Neural progenitor cell (in vitro differentiated cells): ENCODE measurements at places on chromosomes 6 and 20. TPM values are rescaled to one million over a fixed set of nuclear protein-coding genes. Genes with fewer than 3 reads are reported as not detected.

DNA sequence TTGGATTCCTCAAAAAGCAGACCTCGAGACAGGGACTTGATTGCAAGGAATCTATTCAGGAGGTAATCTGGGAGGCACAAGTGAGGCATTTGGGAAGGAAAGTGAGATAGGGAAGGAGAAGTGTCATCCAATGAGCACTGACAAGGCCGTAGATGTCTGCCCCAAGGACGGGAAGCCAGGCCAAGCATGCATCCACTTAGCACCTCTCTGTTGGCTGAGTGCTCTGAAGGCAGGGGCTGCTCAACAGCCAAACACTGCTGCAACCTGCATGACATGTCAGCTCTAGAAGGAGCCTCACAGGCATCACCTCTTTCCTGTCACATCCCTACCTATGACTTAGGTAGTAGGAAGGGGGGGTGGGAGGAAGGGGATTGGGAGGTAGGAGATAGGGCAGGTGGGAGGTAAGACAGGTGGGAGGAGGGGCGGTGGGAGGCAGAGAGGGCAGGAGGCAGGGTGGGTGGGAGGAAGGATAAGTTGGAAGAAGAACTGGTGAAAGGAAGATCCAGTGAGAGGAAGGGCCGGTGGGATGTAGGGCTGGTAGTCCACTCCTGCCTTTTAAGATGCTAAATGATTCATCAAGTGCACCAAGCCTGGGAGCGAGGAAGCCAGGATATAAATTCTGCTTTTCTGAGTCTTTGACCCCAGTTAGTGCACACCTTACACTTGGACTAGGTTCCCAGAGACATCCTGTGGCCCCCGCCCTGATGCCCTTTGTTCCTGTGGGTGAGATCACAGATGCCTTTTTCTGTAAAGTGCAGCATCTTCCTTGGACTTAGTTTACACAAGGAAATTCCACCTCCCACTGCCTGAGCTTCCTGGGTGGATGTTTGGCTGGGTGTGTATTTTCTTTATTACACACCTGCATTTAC, 83.8 kb upstream of the NXT1 start:
- no peak overlapping the region for H3K27ac ChIP-seq
- H3K4me3 ChIP-seq = no peak overlapping the region
- H3K36me3 ChIP-seq = no peaks in the 10 kb centered on the region
- peaks cover 13% of the 10 kb centered on the region for H3K4me1 ChIP-seq
- no peak for DNase-seq
- H3K27me3 ChIP-seq = no peaks in the 10 kb centered on the region

DNA sequence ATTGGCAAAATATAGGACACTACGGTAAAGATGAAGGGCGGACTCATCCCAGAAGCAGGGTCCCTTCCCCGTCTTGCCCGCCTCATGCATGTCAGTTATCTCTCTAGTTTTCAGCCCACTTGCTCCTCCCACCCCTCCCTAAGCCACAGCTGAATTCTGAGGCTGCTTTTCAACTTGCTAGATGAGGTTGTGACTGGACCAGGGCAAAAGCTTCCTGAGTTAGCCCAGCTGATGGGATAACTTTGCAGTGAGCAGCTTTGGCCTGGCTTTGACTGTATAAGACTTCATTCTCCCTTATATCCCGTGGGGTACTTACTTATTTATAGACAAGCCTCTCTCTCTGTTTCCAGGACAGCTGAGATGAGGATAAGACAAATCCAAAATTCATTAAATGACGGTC, 23.2 kb downstream of the GHRH start:
- no peak overlapping the region for H3K4me3 ChIP-seq
- H3K27ac ChIP-seq = peak overlapping the region; percentile 42
- H3K36me3 ChIP-seq = peaks cover 42% of the 10 kb centered on the region

GRCh38 chr20:50488236-50488806, 21.9 kb upstream of the PTPN1 start:
- H3K4me3 ChIP-seq = no peak overlapping the region
- no peak overlapping the region for H3K27ac ChIP-seq
- no peaks in the 10 kb centered on the region for H3K4me1 ChIP-seq
- H3K36me3 ChIP-seq = no peaks in the 10 kb centered on the region

Gene UBE2V1
- total RNA-seq = 121 and 143 TPM in 2 replicates

Gene RAET1L
- total RNA-seq = not detected in 2 replicates

DNA sequence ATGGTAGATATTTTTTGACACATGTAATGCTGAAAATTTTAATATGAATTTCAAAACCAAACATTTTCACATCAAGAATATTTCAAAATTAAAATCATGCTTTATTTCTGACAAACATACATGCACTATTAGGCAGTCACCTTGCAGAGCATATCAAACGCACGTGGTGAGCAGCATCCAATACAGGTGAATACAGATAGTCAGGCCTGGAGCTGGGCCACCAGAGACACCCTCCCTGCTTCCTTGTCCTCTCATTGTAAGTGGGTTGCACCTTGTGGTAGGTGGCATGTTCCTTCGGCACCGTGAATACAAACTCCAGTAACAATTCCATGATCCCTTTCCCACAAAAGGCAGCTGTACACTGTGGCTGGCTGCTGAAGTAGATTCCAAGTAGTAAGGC, 8.9 kb downstream of the REV3L start:
- no peaks in the 10 kb centered on the region for H3K36me3 ChIP-seq
- no peak overlapping the region for H3K4me3 ChIP-seq
- no peak overlapping the region for H3K27ac ChIP-seq

DNA sequence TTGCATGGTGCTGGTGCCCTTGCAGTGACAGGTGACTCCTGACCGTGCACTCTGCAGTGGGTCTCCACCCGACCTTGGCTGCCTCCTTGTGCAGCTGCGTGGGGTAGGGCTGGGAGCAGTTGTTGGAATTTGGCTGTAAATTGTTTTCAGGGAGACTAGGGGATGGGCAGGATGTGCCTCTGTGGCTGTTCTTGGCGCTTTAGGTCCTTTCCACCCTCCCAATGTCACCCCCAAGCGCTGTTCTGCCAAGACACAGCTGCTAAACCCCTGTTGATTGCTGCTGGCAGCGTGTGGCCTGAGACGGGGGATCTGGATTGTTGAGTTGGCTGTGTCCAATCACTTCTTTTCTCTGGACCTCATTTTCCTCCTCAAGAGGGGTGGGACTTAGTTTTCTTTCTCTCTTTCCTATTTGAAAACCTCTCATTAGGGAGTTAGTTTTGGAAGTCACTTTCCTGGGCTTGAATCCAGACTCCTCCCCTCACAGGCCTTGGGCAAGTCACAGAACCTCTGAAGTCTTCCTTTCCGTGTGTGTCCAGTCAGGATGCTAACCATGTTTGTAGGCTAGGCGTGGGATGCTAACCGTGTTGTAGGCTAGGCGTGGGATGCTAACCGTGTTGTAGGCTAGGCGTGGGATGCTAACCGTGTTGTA, 8.5 kb downstream of the IGF2R start:
- no peak overlapping the region for H3K4me3 ChIP-seq
- no peaks in the 10 kb centered on the region for H3K36me3 ChIP-seq
- peaks cover 30% of the 10 kb centered on the region for H3K4me1 ChIP-seq
- no peak overlapping the region for H3K27ac ChIP-seq

DNA sequence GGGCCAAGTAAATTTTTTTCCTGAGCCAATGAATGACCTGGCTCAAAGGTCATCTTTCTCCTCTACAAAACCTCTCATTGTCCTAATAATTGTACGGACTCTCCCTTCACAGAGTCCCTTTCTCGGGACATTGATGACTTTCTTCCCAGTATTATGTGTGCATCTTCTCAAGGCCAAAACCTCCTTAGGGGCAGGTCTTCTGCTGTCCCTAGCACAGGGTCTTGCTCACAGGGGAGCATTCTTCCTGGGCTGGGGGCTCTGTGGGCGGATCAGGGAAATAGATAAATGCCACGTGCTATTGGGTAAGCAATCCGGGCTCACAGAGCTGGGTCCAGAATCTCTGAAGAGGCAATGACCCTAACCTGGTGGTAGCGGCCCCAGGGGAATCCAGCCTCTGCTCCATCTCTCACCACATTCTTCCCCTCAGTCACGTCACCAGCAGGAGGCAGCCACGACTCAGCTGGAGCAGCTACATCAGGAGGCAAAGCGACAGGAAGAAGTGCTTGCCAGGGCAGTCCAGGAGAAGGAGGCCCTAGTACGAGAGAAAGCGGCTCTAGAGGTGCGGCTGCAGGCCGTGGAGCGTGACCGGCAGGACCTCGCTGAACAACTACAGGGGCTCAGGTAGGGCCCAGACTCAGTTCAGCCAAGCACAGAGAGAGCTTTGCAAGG, 23.5 kb downstream of the CEP250 start:
- no peak overlapping the region for H3K4me3 ChIP-seq
- H3K4me1 ChIP-seq = no peaks in the 10 kb centered on the region
- H3K36me3 ChIP-seq = peaks cover 10% of the 10 kb centered on the region
- DNase-seq = peak; percentile 15

GRCh38 chr6:136547336-136547735, 2.9 kb downstream of the MAP7 start:
- DNase-seq = peak; percentile 43
- H3K27me3 ChIP-seq = peaks cover 43% of the 10 kb centered on the region
- no peaks in the 10 kb centered on the region for H3K36me3 ChIP-seq
- H3K4me3 ChIP-seq = no peak overlapping the region
- H3K4me1 ChIP-seq = peaks cover 13% of the 10 kb centered on the region

- no peaks in the 10 kb centered on the region for H3K36me3 ChIP-seq
- H3K27ac ChIP-seq = no peak overlapping the region
- DNase-seq = no peak
- peaks cover 22% of the 10 kb centered on the region for H3K4me1 ChIP-seq
- no peaks in the 10 kb centered on the region for H3K27me3 ChIP-seq
Measured at GRCh38 chr6:138592749-138593123, 93.4 kb upstream of the NHSL1 start.

DNA sequence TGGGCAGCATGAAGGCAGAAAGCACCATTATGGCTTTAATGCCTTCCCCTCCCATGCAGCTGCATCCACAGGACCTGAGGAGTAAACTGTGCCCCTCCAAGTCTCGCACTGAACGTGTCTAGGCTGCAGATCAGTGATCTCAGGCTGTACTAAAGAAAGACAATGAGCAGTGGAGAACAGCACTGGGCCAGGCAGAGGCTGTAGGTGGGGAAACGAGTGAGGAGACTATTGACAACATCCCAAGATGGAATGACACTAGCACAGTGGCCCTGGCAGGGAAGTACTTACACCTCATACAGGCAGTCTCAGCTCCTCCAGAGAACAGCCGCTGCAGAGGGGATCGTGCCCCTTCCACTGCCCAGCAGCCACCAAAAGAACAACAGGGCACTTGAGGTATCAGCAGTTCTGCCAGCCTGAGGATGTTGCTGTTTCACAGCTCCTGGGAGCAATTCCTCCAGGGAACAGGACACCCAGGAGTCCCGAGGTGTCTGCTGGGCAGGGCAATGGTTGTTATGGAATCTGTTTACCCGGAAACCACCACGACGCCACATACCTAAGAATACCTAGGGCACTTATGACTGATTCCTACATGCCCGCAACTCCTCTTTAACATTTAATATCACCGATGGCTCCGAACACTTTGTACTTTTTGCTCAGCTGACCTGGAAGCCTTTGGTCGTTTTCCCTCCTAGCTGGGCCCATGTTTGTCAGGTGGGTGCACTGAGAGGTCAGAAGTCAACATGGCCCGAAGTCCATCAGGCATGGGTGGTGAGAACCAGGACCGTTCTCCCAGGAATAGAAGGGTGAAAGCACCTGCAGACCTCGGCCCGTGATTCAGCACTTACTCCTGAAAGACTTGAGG, 79.1 kb downstream of the SLC22A23 start:
- no peak overlapping the region for H3K4me3 ChIP-seq
- H3K27me3 ChIP-seq = no peaks in the 10 kb centered on the region
- H3K27ac ChIP-seq = no peak overlapping the region
- no peaks in the 10 kb centered on the region for H3K36me3 ChIP-seq
- no peak for DNase-seq
- peaks cover 9% of the 10 kb centered on the region for H3K4me1 ChIP-seq

GRCh38 chr20:8860011-8860495, 208.8 kb upstream of the PLCB4 start:
- H3K4me3 ChIP-seq = no peak overlapping the region
- no peaks in the 10 kb centered on the region for H3K36me3 ChIP-seq
- no peaks in the 10 kb centered on the region for H3K27me3 ChIP-seq
- no peak for DNase-seq
- no peak overlapping the region for H3K27ac ChIP-seq

DNA sequence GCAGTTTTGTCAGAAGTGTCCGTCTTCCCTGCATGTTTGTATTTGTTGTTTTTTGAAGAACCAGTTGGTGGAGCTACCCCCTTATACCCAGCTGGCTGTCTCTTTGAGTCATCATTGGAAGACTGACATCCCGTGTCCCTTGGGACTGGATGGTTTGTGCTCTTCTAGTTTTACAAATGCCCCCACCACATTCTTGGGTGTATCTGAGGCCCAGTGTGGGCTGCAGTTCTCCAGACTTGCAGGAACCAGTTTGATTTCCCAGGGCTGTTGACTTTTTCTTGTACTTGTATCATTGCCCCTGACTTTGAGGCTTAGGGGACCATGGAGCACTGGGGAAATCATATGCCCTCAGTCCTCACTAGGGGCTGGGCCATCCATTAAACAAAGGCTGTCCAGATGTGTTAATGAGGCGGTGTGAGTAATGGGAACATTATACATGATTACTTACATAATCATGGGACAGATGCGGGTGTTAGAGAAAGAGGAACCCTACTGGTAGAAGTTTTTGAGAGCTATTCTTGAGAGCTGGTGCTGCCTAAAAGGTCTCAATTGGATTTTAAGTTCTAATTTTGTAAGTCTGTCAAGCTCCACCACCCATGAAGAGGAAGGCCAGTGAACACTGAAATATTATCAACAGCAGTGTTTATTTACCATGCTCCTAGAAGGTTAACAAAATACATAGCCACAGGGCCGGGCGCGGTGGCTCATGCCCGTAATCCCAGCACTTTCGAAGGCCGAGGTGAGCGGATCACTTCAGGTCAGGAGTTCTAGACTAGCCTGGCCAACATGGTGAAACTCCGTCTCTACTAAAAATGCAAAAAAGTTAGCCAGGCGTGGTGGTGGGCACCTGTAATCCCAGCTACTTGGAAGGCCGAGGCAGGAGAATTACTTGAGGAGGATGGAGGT, 8.5 kb downstream of the JARID2 start:
- DNase-seq = peak; percentile 41
- H3K36me3 ChIP-seq = no peaks in the 10 kb centered on the region
- no peaks in the 10 kb centered on the region for H3K27me3 ChIP-seq
- H3K4me3 ChIP-seq = no peak overlapping the region
- no peak overlapping the region for H3K27ac ChIP-seq

Gene RCAN2
- 5.8 and 6.7 TPM in 2 replicates for total RNA-seq

Gene HLA-G
- not detected in 2 replicates for total RNA-seq

DNA sequence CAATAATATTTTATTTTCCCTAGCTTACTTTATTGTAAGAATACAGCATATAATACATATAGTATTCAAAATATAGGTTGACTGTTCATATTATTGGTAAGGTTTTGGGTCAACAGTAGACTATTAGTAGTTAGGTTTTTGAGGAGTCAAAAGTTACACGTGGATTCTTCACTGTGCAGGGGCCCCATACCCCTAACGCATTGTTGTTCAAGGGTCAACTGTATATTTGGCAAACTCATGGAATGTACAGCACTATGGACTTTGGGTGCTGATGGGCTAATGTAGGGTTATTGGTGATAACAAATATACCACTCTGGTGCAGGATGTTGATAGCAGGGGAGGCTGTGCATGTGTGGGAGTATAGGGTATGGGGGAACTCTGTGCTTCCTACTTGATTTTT, 397.2 kb downstream of the BCKDHB start:
- no peak overlapping the region for H3K27ac ChIP-seq
- no peak overlapping the region for H3K4me3 ChIP-seq
- H3K4me1 ChIP-seq = no peaks in the 10 kb centered on the region
- H3K27me3 ChIP-seq = no peaks in the 10 kb centered on the region
- no peaks in the 10 kb centered on the region for H3K36me3 ChIP-seq
- no peak for DNase-seq
